ENCODE measurements at places on chromosomes 4 and X. TPM values are rescaled to one million over a fixed set of nuclear protein-coding genes. Genes with fewer than 3 reads are reported as not detected.

EFHC2 gene
- polyA plus RNA-seq = 2.2 TPM

TSPAN6 gene
- 115 TPM for polyA plus RNA-seq

FRMD7 gene
- polyA plus RNA-seq = not detected

RAB9B gene
- polyA plus RNA-seq = 3.2 TPM

ZNF157 gene
- polyA plus RNA-seq = 0.27 TPM

MMRN1 gene
- 22.4 TPM for polyA plus RNA-seq

RHOH gene
- polyA plus RNA-seq = 3.1 TPM

IL2 gene
- 0.24 TPM for polyA plus RNA-seq

ANOS1 gene
- 5.9 TPM for polyA plus RNA-seq

DNA sequence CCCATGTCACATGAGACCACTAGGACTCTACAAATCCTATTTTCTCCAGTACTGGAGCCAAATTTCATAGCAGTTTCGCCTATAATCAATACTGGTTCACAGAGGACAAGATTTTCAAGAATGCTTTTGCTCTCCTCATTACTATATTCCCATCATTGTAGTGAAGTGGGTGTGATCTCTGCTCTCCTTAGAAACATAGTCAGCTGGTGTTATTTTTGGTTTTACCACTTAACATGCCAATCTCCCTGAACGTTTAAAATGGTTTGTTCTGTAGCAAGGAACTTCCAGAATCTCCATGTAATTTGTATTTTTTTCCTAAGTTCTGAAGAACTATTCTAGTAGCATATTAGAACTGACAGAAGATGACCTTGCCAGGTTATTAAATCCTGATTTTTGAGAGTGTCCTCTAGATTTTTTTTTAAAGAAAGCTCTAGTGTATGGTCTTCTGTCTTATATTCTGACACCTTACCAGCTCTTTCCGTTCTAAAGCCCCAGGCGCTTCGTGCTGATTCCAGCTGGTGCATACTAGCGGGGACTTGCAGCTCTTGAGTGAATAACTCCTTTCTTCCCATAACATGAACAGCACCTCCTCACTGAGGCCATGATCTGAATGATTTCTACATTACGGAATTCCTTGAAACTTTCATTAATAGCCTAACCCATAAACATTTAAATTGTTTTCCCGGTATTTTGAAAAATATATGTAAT, 1372.9 kb downstream of the TECRL start:
- no peaks in the 10 kb centered on the region for H3K4me1 ChIP-seq
- H3K4me3 ChIP-seq = no peak overlapping the region
- no peaks in the 10 kb centered on the region for H3K36me3 ChIP-seq
- DNase-seq = no peak
- no peak overlapping the region for H3K27ac ChIP-seq
- no peaks in the 10 kb centered on the region for H3K27me3 ChIP-seq

DNA sequence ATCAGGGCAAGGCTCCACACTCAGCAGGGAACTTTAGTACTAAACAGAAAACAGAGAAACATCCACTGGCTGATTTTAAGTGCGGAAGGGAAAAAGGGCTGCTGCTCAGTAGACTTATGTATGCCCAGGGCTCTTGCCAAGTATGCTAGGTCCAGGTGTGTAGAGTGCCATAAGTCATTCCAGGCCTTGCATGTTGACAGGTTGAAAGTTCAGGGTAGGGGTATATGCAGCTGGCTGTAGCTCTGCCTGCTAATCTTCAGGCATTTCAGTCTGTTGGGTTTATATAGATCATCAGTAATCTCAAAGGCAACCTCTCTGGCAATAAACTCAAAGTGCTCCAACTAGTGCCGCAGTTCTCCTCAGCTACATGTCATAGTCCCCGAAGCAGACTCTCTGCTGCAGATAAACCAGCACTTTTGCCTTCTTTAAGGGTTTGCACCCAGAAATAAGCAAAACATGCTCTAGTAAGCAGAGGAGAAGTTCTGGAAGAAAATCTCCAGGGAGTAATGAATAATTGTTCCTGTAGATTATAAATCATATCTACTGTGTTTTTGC, 134.9 kb upstream of the GRIA3 start:
- H3K4me1 ChIP-seq = no peaks in the 10 kb centered on the region
- DNase-seq = peak; percentile 7
- H3K4me3 ChIP-seq = no peak overlapping the region
- no peaks in the 10 kb centered on the region for H3K27me3 ChIP-seq

DNA sequence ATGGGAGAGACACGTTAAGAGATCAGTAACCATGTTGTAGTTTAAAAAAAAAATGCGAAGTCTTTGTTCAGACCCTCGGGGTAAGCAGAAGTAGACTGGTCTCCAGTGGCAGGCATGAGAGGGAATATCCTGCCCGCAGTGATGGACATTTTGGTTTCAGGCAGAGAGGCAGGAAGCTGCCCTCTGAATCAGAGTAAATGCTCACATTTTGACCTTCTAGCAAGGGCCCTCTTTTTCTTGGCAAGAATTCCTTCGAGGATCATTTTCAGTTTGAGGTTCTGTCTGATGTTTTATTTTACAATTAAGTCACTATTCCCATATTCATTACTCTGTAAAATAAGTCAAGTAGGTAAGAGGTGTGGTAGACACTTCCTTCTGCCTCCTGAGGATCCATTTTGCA, 28.4 kb downstream of the SORBS2 start:
- DNase-seq = no peak
- no peak overlapping the region for H3K27ac ChIP-seq
- H3K36me3 ChIP-seq = no peaks in the 10 kb centered on the region
- no peaks in the 10 kb centered on the region for H3K4me1 ChIP-seq

- DNase-seq = no peak
- H3K27ac ChIP-seq = no peak overlapping the region
- H3K27me3 ChIP-seq = no peaks in the 10 kb centered on the region
- no peaks in the 10 kb centered on the region for H3K4me1 ChIP-seq
- no peak overlapping the region for H3K4me3 ChIP-seq
Observed at GRCh38 chrX:2715066-2715600, 24.0 kb downstream of the CD99 start.

DNA sequence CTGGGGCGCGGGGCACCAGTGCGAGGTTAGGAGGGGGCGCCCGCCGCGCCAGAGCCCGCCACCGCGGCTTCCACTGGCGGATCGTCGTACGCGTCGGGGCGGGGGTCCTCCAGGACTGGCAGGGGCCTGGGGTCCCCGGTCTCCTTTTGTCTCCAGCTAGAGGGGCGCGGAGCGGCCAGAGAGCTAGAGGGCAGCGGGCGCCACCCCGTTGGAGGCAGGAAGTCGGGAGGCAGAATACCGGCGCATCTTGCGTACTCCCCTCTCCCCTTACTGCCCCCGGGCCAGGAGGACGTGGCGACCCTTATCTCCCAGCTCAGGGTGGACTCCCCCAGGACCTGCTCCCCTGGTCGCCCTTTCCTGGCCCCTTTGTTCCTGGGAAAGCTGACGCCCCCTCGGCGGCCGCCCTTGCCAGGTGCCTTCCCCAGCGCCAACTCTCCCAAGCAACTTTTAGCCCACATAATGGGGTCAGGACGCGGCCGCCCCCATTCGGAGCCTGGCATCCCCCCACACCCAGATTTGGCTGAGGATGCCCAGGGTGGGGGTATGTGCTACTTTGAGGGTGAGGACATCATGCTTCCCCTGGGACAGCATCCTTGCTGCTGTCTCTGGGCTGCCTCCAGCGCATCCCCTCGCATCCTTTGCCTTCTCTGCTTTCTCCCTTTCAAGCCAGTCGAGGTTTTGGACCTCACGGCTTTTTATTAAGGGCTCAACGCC, 933 bp downstream of the CNKSR2 start:
- H3K27ac ChIP-seq = no peak overlapping the region
- DNase-seq = no peak
- H3K27me3 ChIP-seq = peaks cover 28% of the 10 kb centered on the region
- H3K36me3 ChIP-seq = no peaks in the 10 kb centered on the region
- peak overlapping the region; percentile 30 for H3K4me3 ChIP-seq

- H3K36me3 ChIP-seq = no peaks in the 10 kb centered on the region
- no peak overlapping the region for H3K27ac ChIP-seq
- DNase-seq = no peak
- H3K4me1 ChIP-seq = no peaks in the 10 kb centered on the region
- no peaks in the 10 kb centered on the region for H3K27me3 ChIP-seq
Observed at GRCh38 chr4:90745176-90745575, 618.0 kb downstream of the CCSER1 start.

- H3K4me3 ChIP-seq = no peak overlapping the region
- H3K4me1 ChIP-seq = no peaks in the 10 kb centered on the region
- H3K27me3 ChIP-seq = no peaks in the 10 kb centered on the region
Observed at GRCh38 chr4:148215202-148215601, 227.0 kb downstream of the NR3C2 start.

- no peak overlapping the region for H3K4me3 ChIP-seq
- DNase-seq = peak; percentile 46
- H3K36me3 ChIP-seq = no peaks in the 10 kb centered on the region
- H3K4me1 ChIP-seq = no peaks in the 10 kb centered on the region
- H3K27ac ChIP-seq = peak overlapping the region; percentile 45
- H3K27me3 ChIP-seq = no peaks in the 10 kb centered on the region
Observed at GRCh38 chrX:69153060-69153730, 12.1 kb downstream of the PJA1 start.

- DNase-seq = no peak
- H3K36me3 ChIP-seq = no peaks in the 10 kb centered on the region
- no peaks in the 10 kb centered on the region for H3K27me3 ChIP-seq
- no peaks in the 10 kb centered on the region for H3K4me1 ChIP-seq
Observed at GRCh38 chrX:140149761-140150160, 184.4 kb upstream of the CXorf66 start.

- H3K36me3 ChIP-seq = no peaks in the 10 kb centered on the region
- no peaks in the 10 kb centered on the region for H3K4me1 ChIP-seq
- no peak overlapping the region for H3K27ac ChIP-seq
- H3K4me3 ChIP-seq = no peak overlapping the region
- DNase-seq = no peak
Observed at GRCh38 chrX:38192007-38192810, 28.5 kb downstream of the SRPX start.

DNA sequence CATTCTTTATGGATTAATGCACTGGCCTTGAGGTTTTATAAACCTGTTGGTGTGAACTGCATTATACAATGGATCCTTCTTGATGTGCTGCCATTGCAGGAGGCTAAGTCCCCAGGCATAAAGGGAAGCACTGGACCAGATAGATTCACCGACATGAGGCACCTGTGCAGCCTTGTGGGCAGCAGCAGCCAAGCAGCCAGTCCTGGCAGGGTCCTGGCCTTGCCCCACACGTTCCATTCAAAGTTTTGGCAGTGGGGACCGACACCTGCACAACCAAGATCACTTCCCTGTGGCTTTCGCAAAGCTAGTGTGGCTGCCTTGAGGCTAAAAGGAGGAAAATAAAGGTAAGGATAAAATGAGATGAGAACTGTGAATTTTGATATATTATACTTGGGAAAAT, 53.1 kb downstream of the TMEM156 start:
- H3K4me3 ChIP-seq = no peak overlapping the region
- H3K27ac ChIP-seq = no peak overlapping the region
- no peaks in the 10 kb centered on the region for H3K4me1 ChIP-seq

All from large intestine (tissue), 12 donors.